ENCODE measurements at places on chromosomes 1 and 21.

- no peak for DNase-seq
These were observed 19.7 kb upstream of the TSPEAR start for GRCh38 chr21:44730951-44731579.

DNA sequence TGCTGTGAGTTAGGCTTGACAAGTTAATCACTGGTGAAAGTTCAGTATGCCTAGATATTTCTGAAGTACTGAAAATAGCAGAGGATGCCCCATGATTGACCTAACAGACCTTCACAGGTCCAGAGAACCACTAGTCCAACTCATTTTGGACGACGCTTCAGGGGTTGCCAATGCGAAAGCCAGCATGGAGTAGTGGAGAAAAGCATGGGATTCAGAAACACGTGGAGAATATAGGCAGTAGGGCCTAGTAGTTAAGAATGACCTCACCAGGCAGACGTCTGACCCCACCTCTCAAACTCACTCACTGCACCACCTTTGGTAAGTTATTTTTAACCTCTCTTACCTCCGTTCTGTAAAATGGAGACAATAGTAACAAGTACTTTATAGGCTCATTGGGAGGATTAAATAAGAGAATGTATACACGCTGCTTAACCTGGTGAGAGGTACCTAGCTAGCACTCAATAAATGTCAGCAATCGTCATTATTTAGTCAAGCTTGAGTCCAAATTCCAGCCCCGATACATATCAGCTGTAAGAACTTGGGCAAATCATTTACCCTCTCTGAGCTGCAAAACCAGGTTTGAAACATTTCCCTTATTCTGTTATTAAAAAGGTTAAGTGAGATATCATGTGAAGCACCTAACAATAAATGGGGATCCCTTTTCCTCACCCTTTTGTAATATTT lies 13.2 kb downstream of the PLPP3 start:
- no peak for DNase-seq

DNA sequence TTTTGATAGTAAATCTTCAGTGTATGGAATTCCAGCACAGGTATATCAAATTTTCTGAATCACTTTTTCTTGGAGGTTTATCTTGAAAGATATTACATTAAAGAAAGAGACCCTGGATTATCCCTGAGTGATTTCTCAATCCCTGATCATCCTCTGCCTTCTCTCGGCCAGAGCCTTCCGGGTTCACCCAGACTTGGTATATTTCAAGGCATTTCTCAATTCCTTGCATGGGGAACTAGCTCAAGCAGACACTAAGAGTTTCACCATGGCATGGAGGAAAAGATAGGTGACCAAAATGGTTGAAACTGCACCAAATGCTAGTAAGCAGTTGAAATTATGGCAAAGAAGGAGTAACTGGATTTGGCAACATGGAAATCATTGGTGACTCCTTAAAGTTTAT lies 5.7 kb downstream of the VAMP4 start:
- DNase-seq, result no peak

DNA sequence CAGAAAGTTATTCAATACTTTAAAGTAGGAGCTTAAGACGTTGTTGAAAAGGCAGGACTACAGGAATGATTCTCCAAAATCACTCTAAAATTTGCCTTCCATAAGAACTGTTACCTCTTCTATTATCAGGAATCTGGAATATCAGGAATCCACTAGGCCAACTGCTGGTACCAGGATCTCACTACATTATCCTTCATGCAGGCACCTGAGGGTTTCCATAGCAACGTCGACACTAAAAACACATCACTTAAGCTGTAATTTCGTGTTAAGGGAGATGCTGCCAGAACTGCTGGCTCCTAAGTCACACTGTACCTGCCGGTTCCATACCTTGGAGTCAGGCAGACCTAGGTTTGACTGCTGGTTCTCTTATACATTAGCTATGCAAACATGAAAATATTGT lies 139.7 kb upstream of the C1orf87 start:
- no peak for DNase-seq

GRCh38 chr1:24327891-24328290 lies 8.7 kb downstream of the GRHL3 start:
- DNase-seq, result no peak

DNA sequence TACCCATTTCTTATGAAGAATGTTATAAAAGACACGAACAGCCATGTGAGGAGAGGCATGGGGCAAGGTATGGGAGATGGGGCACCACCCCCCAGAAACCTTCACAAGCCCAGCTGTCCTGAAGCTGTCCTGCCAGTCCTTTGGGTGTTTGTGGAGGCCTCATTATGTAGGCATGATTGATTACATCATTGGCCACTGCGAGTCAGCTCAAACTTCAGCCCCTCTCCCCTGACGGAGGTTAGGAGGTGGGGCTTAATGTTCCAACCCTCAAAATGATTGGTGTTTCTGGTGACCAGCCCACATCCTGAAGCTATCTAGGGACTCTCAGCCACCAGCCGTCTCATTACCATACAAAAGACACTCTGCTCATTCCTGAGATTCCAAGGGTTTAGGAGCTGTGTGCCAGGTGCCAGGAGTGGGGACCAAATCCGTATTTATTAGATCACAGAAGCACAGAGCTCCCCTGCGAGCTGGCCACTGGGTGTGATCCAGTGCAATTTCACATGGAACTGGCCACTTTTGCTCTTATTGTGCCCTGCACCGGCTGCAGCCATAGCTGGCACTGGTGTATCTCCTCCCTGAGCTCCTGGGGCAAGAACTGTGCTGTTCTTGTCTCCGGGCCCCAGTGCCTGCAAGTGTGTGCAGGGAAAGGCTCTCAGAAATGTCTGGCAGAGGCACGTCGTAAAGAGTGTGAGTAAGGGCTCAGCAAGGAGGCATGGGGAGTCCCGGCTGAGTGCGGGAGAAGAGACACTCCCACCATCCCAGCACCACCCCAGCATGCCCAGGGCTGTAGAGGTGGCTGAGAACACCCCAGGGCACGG lies 10.5 kb downstream of the KIAA1614 start:
- DNase-seq, result no peak

GRCh38 chr1:154213274-154213673 lies 7.1 kb upstream of the CFAP141 start:
- DNase-seq, result no peak

DNA sequence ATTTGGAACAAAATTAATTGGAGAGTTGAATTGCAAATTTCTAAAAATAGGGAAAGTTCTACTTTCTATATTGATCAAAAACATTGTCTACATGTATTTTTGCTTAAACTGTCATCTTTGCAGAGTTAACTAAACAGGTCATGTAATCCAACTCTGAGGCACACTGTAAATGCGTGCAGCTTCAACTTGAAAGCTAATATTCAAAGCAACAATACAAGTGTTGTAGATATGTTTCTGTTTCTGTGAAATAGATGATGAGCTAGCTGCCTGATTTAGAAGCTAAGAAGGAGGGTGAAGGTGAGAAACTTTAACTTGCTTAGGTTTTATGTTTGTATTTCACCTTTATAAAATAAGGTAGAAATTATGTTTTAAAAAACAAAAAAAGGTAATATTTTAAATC lies 77.2 kb downstream of the IVNS1ABP start:
- DNase-seq, result no peak

- DNase-seq, result no peak
These were observed 518.6 kb upstream of the ZP4 start for GRCh38 chr1:238409191-238409850.

- DNase-seq, result no peak
These were observed 73.2 kb downstream of the CD58 start for GRCh38 chr1:116497656-116498055.

DNA sequence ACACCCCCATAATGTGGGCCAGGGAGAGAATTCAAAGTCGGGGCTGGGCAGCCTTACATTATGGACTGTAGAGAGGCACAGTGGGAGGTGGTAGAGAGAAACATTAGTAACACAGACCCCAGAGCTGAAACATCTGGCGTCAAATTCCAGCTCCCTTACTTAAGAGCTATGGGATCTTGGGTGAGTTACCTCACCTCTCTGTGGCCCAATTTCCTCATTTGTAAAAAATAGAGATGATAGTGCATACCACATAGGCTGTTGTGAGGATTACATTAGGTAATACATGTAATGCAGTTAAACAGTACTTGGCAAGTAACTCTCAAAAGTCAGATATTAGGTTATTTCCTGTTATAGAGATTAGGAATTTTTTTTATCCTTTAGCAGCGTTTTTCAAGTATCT lies 160.5 kb upstream of the KIAA0040 start:
- DNase-seq, result no peak

DNA sequence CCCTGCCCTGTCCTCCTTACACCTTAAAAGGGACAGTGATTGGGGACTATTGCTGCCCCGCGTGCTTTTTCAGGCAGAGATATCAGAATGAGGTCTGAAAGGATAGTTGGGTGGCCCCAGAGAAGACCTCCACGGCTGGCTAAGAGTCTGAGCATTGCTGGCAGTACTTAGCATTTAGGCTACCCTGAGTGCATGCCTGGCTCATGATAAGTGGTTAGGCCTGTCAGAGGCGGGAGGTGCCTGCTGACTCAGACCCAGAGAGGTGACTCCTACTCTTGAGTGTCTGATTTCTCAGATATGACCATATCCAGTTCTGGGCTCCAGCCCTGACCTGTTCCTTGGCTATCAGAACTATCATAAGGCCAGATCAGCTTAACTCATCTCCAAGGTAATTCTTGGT lies 213.7 kb downstream of the PBX1 start:
- no peak for DNase-seq

DNA sequence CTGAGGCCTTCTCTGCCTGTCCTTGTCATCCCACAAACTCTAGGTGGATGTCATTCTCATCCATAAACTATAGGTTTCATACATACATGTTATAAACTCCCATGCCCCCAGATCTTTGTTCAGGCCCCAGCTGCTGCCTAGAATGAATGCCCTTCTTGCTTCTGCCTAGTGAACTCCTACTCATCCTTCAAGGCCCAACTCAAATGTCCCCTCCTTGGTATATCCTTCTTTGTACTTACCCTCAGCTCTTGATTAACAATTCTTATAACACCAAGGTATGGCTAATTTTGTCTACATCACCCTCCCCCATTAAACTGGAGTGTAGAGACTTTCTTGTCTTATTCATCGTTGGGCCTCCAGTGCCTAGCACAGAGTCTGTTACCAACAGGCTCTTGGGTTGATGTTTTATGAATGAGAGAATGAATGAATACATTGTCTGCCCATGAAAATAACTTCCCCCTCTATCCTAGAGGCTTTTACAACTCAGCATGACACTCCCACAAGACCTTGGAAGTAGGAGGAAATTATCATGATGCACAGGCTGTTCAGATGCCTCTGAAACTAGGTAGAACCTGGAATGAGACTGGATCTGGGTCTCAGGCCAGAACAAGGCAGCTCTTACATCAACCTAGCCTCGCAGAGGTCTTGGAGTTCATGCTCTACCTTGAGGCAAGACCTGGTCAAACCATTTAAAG lies 26.9 kb downstream of the EPHB2 start:
- DNase-seq, result no peak

DNA sequence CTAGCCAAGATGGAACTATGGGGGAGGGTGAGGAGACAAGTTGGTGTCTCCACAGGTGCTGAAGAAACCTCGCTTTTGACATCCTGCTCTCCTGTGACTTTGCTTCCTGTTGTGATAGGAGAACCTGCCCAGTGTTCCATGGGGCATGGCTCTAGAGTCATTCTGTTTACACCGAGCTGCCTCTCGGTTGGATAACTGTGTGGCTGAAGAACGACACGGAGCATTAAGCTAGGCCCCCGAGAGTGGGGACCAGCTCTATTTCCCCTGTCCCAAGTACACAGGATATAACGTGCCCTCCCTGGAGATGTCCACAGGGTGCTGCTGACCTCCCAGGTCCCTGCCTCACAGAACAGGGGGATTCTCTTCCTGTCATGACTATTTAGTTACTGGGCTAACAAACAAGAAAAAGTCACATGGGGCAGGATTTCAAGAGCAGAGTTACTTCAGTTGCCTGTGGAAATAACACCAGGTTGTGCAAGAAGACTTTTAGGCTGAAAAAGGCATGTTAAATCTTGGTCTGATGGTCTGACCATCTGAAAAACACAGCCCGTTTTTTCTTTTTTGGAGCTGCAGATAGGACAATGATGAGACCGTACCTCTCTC lies 29.4 kb upstream of the PPP2R5A start:
- DNase-seq, result no peak

DNA sequence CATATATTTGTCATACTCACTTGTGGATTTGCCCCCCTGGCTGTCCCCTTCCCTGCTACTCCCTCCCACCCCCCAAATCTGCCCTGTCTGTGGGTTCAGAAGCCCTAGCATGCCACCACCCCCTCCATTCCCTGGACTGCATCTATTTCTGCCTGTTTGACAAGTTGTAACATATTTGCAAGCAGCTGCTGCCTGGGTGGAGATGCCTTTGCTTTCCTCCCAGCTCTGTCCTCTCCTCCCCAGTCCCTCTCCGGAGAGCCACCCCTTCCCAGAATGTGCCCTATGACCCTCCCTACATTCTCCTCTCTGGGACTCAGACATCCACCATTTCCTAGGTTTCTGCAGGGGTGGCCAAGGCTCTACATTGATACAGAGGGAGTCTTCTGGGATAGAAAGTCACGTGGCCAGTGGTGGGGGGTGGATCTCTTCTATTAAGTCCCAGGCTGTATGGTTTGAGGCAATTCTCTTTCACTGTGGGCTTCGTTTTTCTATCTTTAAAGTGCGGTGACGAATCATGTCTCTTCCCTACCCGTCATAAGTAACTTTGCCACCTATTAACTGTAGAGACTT lies 6.0 kb upstream of the MYOG start:
- peak; percentile 66 for DNase-seq

GRCh38 chr21:44527156-44527982 lies 12.6 kb downstream of the KRTAP10-1 start:
- no peak for DNase-seq

DNA sequence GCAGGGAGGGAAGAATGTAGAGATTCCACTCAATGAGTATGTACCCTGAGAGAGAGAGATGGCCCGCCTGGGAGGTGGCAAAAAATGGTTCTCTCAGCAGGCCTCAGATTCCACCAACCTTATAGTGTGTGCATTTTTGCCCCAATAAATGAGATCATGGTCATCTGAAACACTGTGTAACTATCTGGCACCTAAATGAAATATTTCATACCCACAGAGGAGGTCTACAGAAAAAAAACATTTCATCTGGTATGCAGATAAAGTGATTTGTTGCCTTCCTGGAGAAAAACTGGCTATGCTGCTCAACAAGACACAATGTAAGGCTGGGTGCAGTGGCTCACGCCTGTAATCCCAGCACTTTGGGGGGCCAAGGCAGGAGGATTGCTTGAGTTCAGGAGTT lies 4.9 kb downstream of the TMCO2 start:
- no peak for DNase-seq

DNA sequence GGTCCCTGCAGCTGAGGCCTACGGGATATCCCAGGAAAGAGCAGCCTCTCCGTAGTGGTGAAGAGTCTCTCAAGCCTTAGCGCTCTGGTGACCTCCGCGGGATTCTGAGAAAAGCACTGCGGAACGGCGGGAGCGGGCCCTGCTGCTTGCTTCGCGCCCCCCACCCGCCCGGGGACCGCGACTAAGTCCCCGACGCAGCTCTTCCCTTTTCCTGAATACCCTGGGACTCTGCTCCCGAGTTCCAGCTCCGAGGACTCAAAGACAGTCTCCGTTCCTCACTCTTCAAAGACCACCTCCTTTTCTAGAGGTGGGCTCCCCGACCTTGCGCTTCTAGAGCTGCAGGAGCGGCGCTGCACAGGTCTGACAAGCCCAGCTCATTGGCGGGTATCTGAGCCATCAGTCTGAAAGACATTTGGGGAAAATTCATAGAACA lies 3.6 kb upstream of the PRRX1 start:
- DNase-seq, result no peak
